Trophoblast cell (in vitro differentiated cells and primary cell): ENCODE measurements at places on chromosomes 11 and 22.

- DNase-seq, result peak; percentile 91
These were observed 34.8 kb upstream of the VWA5A start for GRCh38 chr11:124080327-124081001.

DNA sequence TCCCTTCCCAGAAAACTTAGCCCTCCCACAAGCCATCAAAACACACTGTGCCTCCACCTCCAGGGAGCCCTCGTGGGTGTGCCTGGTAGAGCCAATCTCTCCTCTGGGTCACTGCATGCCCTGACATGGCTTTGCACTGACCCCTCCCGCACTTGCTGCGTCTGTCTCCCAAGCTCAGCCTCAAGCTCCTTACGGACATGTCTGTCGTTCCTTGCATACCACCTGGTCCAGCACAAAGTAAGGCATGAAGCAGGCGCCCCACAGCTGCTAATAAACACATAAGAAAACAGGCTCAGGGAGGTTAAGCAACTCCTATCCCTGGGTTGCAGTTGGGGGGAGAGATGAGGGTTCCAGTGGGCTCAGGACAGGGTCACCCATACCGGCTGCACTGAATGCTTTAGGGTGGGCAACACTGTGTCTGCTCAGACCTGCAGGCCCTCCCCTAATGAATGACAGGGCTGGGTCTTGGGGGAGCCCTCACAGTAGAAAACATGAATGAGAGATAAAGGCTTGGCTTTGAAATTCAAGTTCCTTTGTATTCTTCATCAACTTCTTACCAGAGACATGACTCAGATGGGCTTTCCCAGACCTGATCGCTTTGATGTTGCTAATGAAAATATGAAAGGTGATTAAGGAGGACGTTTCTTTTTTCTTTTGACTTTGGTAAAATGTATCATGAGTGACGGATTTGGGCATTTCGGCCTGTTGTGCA, 38.0 kb downstream of the PHF21B start:
- DNase-seq, result peak; percentile 86

DNA sequence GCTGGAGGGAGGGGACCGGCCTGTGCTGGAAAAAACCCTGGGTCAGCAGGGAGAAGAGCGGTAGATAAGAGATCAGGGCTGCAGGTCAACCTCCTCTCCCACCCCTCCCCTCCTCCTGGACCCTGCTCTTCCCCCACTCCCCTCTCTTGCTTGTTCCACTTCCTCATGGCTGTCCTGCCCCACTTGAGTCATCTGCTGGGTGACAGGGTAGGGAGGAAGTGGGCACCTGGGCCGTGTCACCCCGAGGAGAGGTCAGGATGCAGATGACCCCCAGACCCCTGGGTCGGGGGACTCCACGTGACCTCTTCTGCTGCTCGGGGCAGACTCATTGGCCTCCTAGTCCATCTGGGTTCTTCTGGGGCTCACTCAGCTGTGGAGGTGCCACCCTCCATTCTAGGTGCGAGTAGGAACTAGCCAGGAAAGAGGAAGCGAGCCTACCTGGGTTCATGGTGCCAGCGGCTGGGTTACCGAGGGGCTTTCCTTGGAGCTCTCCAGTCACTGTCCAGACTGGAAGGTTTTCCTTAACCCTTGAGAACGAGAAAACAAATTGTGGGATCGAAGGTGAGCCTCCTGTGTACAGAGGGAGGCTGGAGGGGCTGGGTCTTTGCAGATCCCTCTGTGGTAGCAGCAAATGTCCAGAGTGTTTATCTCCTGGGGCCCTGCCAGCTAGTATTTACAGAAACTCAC, 6.5 kb downstream of the APOL2 start:
- no peak for DNase-seq

DNA sequence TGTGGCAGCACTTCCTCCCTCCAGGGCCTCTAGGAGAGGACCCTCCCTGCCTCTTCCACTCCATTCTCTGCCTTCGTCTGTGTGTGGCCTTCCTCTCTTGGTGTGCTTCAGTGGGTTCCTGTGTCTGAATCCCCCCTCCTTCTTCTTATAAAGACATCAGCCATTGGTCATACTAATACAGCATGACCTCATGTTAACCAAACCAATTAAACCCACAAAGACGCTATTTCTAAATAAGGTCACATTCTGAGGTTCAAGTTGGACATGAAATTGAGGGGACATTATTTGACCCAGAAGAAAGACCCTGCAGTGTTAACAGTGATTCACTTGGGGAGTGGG, 398.6 kb downstream of the SHANK2 start:
- no peak for DNase-seq

- DNase-seq, result no peak
These were observed 162.4 kb upstream of the B3GAT1 start for GRCh38 chr11:134574425-134574824.

DNA sequence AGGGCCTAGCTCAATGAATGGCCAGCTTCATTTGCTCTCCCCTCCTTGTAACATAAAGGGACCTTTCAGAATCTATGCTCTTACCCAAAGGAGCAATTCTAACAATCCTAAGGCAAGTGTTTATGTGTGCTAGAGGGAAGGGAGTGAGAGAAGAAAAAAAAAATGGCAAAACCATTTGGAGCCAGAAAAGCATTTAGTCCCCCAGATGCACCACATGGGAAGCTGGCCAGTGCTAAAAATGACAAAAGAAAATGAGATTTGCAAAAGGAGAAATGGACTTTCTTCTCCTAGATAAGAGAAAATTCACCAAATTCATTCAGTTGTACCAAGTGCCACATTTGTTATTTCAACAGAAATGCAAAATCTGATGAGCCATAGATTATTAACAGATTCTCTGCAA, 52.8 kb downstream of the SERGEF start:
- no peak for DNase-seq

DNA sequence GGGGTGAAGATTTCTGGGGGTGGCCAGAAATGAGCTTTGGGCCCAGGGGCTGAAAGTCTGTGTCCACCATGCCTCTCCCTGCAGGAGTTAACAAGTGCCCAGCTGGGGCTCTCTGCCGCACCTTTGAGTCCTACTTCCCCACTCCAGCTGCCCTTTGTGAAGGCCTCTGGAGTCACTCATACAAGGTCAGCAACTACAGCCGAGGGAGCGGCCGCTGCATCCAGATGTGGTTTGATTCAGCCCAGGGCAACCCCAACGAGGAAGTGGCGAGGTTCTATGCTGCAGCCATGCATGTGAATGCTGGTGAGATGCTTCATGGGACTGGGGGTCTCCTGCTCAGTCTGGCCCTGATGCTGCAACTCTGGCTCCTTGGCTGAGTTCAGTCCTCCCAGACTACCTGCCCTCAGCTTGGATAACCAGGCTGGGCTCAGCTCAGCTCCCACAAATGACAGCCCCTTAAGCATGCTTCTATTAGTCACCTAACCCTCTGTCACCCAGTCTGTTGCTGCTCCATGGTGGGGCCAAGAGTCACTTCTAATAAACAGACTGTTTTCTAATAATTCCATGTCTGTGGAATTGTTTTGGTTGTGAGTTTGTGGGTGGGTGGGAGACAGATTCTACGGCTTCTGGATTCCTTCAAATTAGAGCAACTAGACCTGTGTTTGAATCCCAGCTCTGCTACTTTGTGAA, 3.0 kb upstream of the INPPL1 start:
- no peak for DNase-seq

GRCh38 chr11:58927393-58928106, 11.7 kb upstream of the GLYATL1 start:
- DNase-seq, result no peak

DNA sequence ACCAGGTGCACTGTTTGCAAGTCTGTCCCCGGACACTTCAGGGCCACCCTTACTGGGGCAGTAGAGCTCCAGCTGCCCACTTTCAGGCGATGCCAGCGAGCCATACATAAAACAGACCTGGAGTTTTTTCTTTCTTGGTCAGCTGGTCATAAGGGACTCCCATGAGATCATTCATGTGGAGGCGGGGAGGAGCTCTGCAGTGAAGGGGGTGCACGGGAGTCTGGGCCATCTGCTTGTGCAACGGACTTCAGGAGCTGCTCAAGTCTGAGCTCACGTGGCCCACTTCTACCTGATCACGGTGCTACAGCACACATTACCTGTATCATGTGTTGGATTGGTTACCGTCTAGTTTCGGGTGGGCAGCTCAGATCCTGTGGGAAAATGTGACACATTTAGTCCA, 9.2 kb upstream of the MRGPRF start:
- no peak for DNase-seq

DNA sequence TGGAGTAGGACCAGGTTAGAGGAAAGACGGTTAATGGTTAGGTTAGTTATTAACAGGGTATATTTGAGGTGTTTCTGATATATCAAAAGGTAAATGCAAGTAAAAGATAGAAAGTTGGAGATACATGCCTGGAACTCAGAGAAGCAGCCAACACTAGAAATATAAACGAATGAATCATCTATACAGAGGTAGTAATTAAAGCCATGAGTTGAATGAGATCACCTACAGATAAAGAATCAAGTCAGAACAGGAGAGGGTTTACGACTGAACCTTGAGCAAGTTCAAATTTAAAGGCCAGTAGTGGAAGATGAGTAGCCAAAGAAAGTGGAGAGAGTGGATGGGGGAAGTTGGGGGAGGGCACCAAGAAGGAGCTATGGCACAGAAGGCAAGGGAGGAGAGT, 73.9 kb downstream of the SPON1 start:
- DNase-seq, result no peak
